ENCODE measurements at places on chromosomes 7 and 10.

GRCh38 chr10:115355162-115355760, 262.1 kb downstream of the ATRNL1 start:
- DNase-seq = no peak

DNA sequence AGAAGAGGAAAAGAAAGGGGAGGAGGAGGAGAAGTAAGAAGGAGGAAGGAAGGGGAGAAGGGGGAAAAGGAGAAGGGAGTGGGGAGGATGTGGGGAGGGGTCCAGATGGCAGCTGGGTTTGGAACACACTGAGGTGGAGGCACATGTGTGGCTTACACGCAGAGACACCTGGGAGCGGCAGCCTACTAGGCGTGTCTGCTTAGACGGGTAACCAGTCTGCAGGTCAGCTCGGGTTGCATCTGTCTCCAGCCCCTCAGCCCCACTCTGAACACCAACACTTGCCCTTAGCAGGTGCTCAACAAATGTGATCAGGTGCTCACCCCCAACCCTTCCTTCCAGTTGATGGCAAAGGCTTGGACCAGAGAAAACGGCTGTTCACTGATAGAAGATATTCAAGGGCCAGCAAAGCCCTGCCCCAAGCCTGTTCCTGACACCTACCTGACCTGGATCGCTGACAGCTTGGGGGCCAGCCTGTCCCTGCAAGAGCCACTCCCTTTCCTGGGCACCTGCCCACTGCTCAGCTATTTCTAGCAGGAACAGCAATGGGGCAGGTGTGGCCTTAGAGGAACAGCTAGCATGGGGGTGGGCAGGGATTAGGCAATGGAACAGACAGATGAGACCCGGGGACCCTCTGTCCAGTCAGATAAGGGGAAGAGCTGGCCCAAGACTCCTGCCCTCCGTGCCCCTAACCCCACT, 70.5 kb downstream of the SH3PXD2A start:
- no peak for DNase-seq

DNA sequence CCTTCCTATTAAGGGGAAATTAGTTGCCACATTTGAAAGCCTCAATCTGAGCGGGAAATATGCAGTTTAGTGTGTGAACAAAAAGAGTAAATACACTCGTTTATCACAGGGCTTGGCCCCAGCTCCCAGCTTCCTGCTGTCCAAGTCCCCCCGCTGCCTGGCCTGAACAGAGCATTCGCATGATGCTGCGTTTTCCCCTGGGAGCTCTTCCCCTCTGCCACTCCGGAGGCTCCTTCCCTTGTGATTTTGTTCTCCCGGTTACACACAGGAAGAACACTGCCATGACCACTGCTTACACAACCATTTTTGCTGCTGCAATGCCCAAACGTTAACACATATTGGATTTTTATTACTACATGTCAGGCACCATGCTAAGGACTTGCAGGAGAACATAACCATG, 120.7 kb upstream of the ADARB2 start:
- no peak for DNase-seq

DNA sequence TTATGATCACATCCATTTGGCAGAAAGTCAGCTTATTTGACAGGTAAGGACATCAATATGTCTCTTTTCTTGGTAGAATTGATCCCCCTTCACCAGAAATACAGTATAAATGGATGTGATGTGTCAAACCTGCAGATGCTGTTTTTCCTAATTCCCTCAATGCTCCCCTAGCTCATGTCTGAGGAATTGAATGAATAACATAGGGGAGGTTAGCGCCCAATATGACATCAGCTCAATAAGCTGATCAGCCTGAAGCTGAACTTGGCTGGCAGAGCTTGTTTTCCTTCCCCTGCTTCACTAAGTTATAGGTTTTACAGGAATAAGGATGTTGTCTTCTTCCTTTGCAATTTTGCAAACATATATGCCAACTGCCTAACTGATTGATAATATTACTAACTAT, 132.5 kb downstream of the REEP3 start:
- DNase-seq = no peak

DNA sequence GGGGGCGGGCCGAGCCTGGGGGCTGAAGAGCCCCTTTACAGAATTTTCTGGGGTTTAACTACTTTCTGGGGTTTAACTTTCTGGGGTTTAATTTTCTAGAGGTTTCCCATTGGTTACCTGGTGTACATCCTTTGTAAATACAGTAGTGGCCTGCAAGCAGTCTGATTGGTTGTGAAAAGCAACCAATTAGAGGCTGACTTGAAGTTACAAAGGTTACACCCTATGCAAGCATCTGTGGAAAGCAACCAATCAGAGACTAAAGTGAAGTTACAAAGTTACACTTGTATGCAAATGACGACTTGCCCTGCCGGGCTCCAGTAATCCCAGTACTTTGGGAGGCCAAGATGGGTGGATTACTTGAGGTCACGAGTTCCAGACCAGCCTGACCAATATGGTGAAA, 27.4 kb downstream of the GTF2I start:
- DNase-seq = no peak

GRCh38 chr10:124344266-124344590, 74.5 kb downstream of the OAT start:
- no peak for DNase-seq

GRCh38 chr7:99737726-99738125, 2.7 kb upstream of the CYP3A7 start:
- no peak for DNase-seq

- no peak for DNase-seq
Observed at GRCh38 chr10:7281429-7281828, 129.4 kb downstream of the SFMBT2 start.

DNA sequence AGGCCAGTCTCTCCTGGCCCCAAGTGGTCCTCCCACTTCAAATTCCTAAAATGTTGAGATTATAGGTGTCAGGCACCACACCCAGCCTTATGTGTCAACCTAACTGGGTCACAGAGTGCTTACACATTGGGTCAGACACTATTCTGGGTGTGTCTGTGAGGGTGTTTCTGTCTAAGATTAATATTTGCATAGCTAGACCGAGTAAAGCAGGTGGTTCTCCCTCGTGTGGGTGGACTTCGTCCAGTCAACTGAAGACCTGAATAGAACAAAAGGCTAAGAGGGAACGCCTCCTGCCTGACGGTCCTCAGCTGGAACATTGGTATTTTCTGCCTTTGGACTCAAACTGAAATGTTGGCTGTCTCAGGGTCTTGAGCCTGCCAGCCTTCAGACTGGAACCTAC, 11.5 kb downstream of the PPIF start:
- no peak for DNase-seq

DNA sequence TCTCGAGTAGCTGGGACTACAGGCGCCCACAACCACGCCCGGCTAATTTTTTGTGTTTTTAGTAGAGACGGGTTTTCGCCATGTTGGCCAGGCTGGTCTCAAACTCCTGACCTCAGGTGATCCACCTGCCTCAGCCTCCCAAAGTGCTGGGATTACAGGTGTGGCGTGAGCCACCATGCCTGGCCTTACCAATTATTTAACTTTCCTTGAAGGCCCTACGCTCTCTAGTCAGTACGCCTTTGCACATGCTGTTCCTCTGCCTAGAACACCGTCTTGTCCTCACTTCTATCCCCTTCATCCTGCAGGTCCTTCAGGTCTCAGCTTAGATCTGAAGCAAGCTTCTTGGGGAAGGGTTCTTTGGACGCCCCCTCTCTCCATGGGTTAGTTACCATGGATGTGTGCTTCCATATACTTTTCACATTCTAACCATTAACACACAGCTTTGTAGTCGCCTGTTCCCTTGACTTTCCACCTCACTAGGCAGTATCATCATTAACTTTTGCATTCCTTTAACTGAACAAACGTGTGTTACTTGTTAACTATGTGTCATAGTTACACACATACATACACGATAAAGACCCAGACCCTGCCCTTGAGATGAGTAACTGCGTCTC, 592 bp upstream of the ATP6V1F start:
- no peak for DNase-seq

DNA sequence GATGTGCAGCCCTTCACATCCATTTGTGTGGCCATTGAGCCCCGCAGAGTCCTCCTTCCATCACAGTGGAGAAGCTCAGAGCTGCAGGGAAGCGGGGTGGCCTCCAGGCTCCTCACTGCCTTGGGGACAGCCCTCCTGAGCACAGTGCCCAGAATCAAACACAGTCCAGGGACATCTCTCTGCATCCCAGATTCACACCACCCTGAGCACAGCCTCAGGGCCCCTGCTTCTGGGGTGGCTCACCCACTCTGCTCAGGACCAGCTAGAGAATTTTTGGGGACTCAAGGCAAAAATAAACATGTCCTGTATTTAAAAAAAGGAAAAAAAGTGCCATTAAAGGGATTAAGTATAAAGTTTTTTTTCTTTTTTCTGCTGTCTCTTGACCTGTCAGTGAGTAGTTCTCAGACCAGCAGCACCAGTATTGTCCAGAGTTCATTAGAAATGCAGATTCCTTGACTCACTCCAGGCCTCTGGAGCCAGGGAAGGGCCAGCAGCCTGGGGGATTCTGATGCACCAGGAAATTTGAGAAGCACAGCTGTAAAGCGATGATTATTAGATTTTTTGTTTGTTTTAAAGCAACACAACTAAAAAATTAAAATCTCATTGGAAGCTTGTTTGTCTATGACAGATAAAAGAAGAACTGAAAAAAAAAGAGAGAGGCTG, 61.6 kb downstream of the ARHGAP22 start:
- DNase-seq = no peak

- no peak for DNase-seq
Observed at GRCh38 chr10:81472927-81473470, 402.0 kb upstream of the NRG3 start.

- no peak for DNase-seq
Observed at GRCh38 chr10:6276356-6276755, 73.6 kb downstream of the PFKFB3 start.

DNA sequence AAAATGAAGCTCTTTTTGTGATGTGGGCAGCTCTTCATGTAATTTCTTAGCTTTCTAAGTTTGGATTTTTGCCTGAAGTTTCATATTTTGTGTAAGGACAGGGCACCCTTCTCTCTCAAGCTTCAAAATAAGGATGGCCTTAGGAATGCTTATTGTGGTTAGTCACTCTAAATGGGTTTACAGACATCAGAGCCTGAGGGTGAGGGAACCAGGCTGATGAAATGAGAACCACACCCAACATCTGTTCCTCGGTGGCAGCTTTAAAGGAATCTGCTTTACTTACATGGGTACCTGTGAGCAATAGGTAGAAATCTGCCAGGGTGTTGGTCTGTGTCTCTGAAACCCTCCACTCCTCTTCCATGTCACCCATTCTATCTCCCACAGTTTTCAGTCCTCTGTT, 174.3 kb downstream of the EMX2 start:
- no peak for DNase-seq

- no peak for DNase-seq
Observed at GRCh38 chr7:155377838-155378579, 79.9 kb upstream of the EN2 start.

DNA sequence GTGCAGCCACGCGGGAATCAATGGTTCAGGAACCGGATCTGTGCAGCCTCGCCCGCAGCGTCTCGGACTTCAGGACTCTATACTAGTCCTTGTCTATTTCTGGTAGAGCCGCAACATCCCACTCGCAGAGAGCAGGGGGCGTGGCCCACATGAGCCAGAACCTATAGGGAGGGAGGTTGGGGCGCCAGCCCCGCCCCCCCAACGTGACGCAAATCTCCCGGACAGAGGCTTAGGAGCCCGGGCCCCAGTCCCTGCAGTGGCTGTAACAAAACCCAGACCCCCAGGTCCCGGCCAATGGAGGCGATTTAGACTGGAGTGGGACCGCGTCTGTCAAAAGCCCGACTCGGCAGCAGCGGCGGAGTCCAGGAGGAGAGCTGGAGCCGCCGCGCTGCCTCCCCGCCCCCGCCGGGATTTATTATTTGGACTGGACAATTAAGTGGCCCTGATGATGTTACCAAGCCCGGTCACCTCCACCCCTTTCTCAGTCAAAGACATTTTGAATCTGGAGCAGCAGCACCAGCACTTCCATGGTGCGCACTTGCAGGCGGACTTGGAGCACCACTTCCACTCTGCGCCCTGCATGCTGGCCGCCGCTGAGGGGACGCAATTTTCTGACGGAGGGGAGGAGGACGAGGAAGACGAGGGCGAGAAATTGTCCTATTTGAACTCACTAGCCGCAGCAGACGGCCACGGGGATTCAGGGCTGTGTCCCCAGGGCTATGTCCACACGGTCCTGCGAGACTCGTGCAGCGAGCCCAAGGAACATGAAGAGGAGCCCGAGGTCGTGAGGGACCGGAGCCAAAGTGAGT, at the start of gene NKX2-3:
NKX2-3 (plus strand) TSS at position 256 of the 809 bp plus-strand sequence; CDS start at position 446, 190 bp downstream.
- DNase-seq = no peak

DNA sequence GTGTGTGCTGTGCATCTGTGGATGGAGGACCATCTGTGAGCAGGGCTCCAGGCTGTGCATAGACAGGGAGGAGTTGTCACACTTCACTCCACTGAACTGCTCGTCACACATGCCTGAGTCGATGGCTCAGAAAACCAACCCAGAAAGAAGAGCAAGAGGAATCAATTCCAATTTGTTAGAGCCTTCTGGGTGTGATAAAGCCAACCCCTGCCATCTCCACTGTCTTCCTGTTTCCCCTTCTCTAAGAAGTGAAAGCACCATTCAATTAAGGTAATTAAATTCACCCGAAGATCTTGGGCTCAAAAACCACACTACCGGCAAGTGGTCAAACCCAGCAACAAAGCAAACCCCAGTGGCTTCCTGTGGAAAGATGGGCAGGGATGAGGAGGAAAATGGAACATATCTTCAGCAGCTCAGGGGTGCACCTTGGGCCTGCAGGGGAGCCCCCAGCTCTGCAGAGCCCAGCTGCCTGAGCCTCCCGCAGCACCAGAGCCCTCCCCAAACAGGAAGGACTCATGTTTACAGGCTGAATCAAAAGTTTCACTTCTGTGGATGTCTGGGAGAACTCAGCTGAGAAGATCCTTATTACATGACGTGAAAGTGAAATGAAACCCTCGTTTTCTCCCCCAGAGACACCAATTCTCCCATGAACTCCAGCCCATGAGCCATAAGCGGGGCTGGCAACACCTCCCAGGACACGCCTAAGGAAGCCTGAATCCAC, 10.9 kb downstream of the C10orf71 start:
- DNase-seq = no peak

- no peak for DNase-seq
Observed at GRCh38 chr7:132367795-132368194, 208.5 kb downstream of the PLXNA4 start.

DNA sequence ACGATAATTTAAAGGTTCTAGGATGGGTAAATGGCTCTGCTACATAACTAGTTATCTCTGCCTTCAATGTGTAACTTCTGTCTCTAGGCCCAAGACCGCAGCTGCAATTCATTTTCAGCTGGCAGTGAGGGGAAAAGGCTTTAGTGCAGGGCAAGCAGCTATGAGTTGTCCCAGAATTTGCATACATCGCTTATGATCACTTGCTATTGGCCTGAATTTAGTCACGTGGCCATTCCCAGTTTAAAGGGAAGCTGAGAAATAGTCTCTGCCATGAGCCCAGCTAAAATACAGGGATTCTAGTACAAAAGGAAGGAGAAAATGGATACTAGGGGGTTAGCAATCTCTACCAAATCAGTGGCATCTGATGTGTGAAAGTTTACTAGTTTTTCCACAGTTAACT, 145.8 kb upstream of the IMMP2L start:
- no peak for DNase-seq
